ENCODE measurements at places on chromosomes 4 and X.
A peak's percentile ranks its signal among the peaks of the same experiment; 100 is the strongest.

GRCh38 chr4:177116161-177116560 lies 193.5 kb upstream of the NEIL3 start:
- no peak for DNase-seq

DNA sequence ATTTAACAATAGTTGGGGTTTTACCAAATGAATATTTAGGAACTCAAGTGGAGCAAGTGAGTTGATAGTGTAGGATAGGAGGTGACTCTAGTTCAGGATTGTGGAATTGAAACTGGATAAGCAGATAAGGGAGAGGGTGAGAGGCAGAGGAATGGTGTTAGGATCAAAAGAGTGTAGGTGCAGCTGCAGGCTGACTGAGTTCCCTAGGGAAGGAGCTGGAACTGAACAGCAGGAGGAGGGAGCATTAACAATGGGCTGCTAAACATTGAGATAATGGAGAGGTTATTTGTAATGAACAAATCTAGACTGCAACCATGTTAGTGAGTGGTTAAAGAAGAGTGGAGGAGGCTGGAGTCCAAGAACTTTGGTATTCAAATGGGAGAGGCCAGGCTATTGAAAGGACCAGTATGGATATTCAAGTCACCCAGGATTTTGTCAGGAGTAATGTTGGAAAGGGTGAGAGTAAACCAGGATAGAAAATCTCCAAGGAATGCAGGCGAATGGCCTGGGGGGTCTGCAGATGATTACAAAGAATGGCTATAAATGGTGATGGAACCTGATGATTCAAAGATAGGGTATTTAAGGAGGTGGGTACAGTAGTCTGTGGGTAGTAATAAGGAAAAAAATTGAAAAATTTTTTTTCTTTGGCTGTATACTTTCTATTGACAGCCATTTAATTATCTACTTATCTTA lies 497.1 kb upstream of the TENM3 start:
- no peak for DNase-seq

GRCh38 chr4:7237873-7238272 lies 45.5 kb downstream of the SORCS2 start:
- no peak for DNase-seq

DNA sequence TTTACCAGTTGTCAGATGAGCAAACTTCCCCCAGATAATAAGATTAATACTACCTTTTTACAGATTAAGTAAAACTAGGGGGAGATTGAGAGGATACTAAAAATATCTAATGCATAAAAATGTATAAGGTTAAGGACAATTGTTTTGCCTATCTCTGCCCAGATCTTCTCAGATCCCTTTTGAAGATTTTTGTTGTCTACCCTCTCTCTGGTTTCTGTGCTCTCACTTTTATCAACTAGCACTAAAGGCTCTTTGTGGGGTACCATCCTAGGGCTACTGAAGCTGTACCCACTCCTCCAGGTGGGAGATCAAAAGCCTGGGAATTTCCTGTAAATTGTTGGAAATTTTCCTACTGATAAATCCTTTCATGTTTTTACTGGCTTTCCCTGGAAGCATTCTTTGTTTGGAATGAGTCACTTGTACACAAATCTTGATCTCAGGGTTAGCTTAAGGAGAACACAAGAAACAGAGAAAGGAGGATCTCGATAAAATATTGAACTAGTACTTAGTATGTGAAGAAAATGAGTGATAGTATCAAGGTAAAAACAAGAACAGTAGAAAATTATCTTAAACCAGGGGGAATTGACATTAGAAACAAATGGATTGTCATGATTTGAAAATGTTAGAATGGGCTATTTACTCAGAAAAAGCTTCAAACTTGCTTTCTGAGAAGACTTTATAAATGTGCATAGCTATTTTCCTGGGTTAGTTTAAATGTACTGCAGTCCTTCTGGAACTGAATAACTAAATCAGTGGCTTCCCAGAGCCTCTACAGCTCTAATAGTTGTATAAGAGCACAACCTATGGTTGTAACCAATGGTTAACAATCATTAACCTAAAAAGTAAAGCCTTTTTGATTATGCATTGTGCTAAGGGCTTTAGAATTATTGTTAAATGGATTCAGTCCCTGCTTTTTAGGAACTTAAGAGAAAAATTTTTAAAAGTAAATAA lies 679.9 kb upstream of the MAGEB2 start:
- DNase-seq, result no peak

- no peak for DNase-seq
Observed at GRCh38 chr4:171042989-171043524, 770.1 kb upstream of the GALNTL6 start.

- DNase-seq, result peak; percentile 51
Observed at GRCh38 chr4:77385124-77385969, 220.3 kb upstream of the CXCL13 start.

- DNase-seq, result no peak
Observed at GRCh38 chr4:179624768-179625181, 2182.5 kb upstream of the AGA start.

- DNase-seq, result no peak
Observed at GRCh38 chrX:121479406-121479805, 432.0 kb downstream of the GLUD2 start.

DNA sequence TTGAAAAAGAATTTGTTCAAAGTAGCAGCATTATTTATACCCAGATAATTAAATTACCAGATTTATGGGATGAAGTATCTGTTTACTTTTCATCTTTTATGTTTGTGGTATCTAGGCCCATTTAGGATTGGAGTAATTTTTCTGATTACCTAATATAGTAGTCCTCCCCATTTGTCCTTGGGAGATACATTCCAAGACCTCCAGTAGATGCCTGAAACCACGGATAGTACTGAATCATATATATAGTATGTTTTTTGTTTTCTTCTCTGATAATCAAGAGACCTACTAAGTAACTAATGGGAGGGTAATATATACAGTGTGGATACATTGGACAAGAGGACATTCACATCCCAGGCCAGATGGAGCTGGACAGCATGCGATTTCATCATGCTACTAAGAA lies 30.7 kb upstream of the PTPN13 start:
- DNase-seq, result no peak

DNA sequence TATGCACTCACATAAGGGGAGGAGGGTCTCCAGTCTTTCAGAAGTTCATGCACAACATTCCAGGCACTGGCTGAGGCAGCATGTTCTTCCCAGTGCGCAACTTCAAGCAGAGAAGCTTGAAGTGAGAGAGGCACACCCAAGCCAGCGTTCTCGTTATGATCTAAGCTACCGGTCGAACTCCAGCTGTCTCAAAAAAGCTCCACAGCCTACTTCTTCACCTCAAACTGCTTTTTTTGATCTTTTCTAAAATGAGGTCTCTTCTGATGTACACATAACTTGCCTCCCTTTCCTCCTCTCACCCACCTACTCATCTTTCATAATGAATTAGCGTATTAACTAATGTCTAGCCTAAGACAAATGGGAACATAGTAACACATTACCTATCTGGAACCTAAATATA lies 25.3 kb downstream of the GPC4 start:
- no peak for DNase-seq

DNA sequence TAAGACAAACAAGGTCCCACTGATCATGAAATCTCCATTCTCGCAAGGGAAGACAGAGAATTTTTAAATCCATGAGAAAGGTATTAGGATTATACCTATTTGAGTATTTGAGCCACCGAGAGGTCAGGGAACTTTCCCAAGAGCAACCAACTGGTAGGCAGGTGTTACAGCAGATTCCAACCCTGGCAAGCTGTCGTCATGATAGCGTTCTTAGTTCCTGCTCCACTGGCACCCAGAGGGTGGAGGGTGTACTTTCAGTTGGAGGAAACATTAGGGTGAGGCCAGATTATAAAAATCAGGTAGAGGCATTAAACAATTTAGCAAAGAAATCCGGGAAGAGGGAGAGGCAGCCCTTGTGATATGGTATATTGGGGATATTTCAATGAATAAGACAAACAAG lies 23.3 kb downstream of the COQ2 start:
- no peak for DNase-seq

DNA sequence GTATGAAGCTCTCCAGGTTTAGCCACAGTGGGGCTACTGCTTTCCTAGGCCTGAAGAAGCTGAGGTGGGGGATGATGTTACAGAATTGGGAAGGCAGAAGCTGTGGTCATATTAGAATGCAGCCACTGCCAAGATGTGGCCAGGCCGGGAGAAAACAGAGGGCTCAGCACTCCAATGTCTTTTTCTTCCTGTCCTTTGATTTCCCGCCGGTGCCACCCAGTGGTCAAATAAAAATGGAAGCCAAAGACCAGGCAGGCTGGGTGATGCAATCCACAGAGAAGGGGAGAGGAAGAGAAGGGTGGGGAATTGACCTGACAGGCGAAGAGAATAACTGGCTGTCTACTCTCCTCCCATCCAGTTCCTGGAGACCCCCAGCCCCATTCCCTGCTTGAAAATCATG lies 94.9 kb upstream of the SHISA3 start:
- DNase-seq, result peak; percentile 63

DNA sequence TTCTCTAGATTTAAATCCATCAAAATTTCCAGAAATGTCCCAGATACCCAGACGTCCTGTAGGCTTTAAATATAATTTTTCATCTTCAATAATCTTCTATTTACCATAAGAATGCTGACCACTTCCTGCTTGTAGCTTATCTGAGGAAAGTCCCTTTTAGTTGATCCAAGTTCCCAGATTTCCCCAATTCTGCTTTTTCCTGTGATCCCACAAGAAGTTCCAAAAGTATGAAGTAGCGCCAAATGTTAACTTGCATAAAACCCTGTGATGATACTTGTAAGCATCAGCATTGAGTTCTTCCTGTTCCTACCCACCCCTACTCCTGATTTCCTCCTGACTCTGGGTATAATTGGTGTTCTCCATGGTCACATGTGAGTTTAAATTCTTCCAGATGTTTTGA lies 10.6 kb upstream of the TLR8 start:
- DNase-seq, result no peak

DNA sequence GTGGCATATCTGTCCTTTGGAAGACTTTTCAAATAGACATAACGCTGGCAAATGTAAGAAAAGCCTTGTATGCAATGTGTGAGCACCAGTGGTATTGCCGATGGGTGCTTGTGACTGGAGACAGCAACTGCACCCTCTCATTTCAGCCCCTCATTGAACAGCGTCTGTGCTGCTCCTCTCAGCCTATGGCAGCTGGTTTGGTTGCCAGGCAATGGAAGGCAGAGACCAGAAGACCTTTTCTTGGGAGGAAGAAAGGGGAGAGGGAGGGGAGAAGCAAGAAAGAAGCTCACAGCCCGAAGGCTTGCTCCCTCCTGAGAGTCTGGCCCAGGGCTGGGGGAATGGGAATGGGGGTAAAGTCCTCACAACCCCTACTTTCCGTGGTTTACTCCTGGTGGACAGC lies 20.2 kb downstream of the ZCCHC13 start:
- DNase-seq, result no peak

DNA sequence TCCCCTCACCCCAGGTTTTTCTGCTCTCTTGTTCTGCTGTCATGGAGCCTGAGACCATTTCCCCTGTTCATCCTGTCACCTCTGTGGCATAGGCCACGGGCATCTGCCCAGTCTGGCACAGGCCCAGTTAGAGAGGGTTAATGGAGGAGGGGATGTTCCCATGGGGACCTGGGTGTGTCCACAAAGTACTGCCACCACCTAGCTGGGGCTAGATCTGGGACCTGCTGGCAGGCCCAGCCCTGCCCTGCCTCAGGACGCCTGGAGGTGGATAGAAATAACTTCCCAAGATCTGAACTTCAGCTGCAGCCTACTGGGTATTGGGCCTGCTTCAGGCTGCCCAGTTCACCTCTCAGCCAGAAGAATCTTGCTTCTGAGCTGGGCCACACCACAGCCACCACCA lies 13.5 kb downstream of the EFNB1 start:
- no peak for DNase-seq

GRCh38 chrX:12843668-12844279 lies 23.1 kb upstream of the TLR7 start:
- no peak for DNase-seq

- no peak for DNase-seq
Observed at GRCh38 chr4:145278341-145279121, 98.1 kb upstream of the OTUD4 start.

- DNase-seq, result no peak
Observed at GRCh38 chr4:154073107-154073822, 284.4 kb upstream of the SFRP2 start.

Measured in NT2/D1 (cell line).